NCI-H1436 (cell line): ENCODE measurements at places on chromosomes 1 and 21.

GRCh38 chr1:105243969-105244368, 1494.3 kb downstream of the AMY1C start:
- peak; percentile 66 for DNase-seq

- no peak for DNase-seq
Observed at GRCh38 chr1:65994223-65994622, 201.5 kb downstream of the PDE4B start.

DNA sequence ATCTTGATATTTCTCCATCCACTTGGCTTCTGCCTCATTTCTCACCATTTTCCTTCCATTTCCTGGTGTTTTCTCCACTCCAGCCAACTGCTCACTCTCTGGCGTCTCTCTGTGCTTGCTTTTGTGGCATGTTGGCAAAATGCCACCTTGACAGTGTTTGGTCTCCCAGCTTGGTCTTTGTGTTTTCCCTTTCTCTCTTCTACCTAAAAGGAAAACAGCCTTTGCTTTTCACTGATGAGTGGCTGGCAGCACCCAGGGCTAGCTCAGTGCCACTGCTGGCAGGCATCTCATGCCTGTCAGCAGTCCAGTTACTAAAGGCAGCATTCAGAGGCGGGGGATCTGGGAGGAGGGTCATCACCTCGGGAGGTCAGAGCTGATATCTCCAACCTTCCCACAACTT, 55.3 kb upstream of the DSCAM start:
- DNase-seq, result peak; percentile 9

DNA sequence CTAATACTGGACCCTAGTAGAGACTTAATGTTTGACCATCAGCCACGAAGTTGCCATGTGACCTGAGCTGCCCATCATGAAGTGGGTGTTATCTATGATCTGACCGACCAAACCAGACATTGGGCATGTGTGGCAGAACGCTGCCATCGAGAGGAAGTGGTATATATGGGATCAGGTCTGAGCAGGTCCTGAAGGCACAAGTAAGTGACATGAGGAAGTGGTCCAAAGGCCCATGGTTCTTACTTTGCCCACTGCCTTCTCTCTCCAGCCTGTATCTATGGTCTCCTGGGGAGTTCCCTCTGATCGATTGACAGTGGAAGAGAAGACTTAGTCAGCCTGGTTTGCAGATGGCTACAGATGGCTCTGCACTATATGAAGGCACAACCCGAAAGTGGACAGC, 7.9 kb downstream of the SPSB1 start:
- DNase-seq, result no peak

GRCh38 chr1:165420655-165421054, 24.3 kb downstream of the RXRG start:
- no peak for DNase-seq

DNA sequence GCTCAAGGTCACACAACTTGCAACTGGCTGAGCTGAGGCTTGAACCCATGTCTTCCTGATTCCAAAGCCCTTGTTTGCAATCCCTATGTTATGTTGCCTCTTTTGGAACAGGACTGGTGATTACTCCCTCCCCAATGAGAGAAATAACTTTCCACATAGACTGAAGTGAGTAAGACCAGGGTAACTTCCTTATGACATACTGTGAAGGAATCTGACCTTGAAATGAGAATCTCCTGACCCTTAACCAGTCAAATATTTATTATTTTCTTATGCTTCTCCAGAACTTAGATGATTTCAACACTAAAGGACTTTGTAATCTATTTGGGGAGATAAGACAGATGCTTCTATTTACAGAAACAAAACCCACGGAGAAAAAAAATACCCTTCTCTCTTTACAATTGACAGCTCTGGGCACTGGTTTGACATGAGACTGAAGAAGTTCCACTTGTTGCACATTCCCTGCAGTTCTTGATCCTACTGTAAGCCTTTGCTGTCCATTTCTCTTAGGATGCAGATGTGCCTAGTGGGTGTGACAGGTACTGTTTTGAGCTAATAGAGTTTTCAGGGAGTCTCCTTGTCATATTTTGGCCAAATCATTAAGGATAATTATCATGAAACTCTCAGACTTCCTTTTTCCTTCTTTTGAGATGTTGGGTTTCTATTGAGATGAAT, 3.9 kb upstream of the RPTN start:
- no peak for DNase-seq

DNA sequence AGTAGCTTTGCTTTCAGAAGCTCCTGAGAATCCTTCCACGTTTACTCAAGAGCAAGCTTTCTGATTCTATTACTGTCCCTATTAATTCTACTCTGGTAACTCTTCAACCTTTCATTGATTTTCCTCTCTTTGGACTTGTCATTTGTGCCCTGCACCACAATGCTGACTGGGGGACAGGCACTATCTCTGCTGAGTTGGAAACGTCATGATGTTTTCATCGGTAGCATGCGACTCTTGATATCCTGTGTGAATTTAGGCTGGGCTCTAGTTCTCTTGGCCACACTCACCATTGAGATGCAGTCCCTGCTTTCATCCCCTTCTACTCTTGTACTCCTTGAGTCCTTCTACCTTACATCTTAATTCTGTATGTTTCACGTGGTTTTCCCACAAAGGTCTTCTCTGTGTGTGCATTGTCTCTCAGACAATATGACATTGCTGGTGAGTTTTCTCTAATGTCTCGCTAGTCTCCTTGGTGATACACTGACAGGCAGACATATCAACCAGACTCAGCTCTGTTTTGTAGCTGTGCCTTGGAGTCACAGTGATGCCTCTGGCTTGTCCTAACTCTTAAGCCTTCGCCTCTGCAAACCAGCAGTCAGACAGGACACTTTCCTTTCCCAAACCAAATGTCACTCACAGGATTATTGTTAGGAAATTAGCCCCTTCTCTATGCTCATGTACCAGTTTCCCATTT, 223.6 kb upstream of the ADGRL2 start:
- no peak for DNase-seq

DNA sequence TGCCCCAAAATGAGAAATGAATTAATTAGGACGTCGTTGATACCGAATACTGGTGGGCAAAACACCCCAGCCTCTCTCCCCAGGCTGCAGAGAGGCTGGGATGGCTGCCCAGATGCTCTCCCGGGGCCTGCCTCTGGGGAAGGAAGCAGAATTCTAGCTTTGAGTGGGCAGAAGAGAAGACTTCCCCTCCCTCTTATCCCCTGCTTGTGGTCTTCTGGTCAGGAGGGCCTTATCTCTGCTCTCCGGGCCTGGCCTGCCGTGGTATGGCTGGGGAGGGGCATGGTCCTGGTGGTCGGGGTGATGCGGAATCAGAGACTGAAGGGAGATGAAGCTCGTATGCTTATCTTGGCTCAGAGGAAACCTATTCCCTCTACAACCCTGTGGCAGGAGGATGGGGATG, 9.8 kb upstream of the CSF3R start:
- DNase-seq, result no peak

DNA sequence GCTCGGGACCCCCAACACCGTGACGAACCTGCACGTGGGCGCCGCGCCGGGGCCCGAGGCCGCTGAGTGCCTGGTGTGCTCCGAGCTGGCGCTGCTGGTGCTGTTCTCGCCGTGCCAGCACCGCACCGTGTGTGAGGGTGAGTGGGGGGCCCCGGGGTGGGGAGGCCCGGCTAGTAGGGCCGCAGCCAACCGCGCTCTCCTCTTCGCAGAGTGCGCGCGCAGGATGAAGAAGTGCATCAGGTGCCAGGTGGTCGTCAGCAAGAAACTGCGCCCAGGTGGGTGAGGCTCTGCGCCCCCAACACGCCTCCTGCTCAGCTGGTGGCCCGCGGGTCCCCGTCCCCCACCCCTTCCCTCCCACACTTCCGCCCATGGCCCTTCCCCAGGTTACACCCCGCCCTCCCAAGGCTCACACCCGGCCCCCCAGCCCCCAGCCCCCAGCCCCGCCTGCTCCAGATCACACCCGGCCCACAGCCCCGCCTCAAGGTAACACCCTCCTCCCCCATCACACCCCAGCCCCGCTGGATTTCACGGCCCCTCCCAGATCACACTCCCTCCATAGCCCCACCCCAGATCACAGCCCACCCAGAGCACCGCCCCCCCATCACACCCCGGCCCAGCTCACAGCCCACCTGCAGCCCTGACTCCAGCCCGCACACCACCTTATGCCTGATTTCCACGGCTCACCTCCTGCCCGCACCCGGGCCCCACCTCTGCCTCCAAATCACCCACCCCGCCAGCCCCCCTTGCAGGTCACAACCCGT, 2.4 kb upstream of the MMP23B start:
- no peak for DNase-seq

- peak; percentile 41 for DNase-seq
Observed at GRCh38 chr21:32412162-32413014, at the start of gene EVA1C. TSS of gene EVA1C (plus strand) at chr21:32412706. CDS start at chr21:32412854, 148 bp downstream.

DNA sequence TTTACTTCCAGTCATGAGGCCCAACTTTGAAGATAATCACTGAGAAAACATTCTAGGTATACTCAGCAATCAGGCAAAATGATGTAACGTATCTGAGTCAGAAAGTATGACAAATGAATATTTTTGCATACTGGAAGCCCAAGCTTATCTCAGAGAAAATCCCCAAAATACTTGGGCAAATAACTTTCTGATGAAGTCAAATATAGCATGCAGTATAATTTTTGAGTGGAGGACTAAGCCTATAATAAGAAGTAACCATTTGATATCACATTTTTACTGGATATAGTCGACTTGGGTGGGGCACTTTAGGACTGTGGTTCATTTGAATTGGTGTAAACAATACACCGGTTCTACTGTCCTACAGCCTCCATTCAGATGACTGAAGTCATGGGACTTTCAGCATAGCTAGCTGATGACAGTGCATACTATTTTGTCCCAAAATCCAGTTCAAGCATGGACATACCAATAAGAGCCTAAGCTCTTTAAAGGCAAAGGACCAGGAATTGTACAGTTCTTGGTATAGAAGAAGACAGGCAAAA, 2.3 kb upstream of the GADD45A start:
- DNase-seq, result no peak
